T-cell (primary cell): ENCODE measurements at places on chromosomes 5 and 9.

- DNase-seq = no peak
These were observed 379.7 kb downstream of the MAT2B start for GRCh38 chr5:163885117-163885516.

GRCh38 chr9:137689745-137690529, 71.1 kb downstream of the EHMT1 start:
- DNase-seq = no peak

GRCh38 chr9:72491242-72491641, 30.2 kb upstream of the TMC1 start:
- no peak for DNase-seq

GRCh38 chr5:113293975-113294310, 140.8 kb downstream of the TSSK1B start:
- DNase-seq = no peak

DNA sequence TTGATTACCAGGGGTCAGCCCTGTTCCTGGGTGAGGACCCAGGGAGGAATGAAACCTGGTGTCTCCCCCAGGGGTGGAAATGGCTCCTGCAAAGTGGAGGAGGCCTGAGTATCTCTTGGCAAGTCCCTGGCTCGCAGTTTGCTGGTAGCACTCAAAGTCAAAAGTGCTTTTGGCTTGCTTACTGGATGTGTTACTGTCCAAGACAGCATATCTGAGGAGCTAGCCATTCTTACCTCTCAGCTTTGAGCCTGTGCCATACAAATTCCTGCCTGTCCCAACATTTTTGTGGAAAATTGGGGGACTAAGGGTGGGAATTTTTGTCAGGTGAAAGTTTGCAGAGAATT, 9.9 kb downstream of the ZNF618 start:
- no peak for DNase-seq

DNA sequence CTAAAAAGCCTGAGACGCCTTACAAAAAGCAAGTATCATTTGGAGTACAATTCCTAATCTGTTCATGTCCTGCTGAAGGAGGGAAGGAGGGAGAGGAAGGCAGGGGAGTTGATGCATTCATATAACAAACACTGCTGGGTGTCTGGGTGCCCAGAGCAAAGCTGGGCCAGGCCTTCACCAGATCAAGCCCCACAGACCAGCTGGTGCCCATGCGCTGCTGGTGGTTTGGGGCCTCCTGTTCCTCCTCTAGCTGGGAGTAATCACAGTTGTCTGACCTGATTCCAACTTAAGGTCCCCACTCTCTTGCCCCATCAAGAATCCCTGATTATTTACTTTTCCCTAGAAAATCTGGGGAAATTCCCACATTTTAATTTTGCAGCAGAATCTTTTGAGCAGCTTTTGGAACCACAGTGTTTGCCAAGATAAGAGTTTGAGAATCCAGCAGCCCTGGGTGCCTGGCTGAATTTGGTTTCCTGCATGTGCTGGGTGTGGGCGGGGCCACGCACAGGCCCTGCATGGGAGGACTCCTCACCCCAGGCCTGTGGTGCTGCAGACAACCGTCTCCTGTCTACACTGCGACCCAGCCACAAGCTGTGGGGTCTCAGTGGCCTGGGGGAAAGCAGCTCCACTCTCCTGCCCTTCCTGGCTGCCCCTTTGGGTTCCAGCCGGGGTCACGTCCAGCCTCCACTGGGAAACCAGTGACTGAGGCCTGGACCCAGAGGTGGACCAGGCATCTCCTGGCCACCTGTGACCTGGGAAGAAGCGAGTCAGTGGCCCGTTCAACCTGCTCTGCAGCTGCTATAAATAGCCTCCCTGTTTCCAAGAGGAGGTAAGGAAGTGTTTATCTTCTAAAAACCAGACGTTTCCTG, 47.5 kb downstream of the NEURL1B start:
- DNase-seq = peak; percentile 47

- DNase-seq = no peak
These were observed 89.6 kb downstream of the TRIM36 start for GRCh38 chr5:115079924-115080623.

- DNase-seq = no peak
These were observed 170.4 kb upstream of the TBCA start for GRCh38 chr5:77946381-77947040.
